Kidney epithelial cell (primary cell): ENCODE measurements at places on chromosomes 11 and 22. TPM values are rescaled to one million over a fixed set of nuclear protein-coding genes. Genes with fewer than 3 reads are reported as not detected.

Gene PNPLA5
- total RNA-seq = not detected in 2 replicates

Gene TEX12
- not detected in 2 replicates for total RNA-seq

DNA sequence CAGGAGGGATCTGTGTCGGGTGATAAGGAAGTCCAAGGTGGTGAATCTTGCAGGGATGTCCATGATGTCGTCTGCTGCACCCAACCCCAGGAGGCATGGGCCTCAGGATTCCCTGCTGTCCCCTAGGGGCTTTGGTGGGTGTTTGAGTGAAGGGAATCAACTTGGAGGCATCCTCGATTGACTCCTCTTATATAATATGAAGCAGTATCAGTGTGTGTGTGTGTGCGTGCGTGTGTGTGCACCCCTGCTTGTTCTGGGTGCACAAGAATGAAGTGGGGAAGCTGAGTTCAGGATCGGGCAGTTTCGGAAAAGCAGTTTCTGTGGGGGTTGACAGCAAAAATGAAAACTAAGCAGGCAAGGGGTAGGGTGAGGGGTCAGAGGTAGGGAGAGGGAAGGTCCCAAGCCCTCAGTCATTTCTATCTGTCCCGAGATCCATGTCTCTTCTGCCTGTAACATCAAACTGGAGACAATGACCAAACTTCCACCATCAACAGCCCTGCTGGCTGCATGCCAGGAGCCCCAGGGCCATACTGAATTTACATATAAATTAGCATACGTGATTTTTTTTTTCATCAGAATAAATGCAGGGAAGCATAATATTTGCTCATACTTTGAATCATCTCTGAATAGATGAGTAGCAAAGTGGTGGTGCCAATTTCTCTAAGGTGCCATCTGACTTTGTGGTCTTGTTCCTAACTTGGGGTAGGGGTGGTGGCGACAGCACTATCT lies 2.0 kb downstream of the NTM start:
- no peak for DNase-seq

DNA sequence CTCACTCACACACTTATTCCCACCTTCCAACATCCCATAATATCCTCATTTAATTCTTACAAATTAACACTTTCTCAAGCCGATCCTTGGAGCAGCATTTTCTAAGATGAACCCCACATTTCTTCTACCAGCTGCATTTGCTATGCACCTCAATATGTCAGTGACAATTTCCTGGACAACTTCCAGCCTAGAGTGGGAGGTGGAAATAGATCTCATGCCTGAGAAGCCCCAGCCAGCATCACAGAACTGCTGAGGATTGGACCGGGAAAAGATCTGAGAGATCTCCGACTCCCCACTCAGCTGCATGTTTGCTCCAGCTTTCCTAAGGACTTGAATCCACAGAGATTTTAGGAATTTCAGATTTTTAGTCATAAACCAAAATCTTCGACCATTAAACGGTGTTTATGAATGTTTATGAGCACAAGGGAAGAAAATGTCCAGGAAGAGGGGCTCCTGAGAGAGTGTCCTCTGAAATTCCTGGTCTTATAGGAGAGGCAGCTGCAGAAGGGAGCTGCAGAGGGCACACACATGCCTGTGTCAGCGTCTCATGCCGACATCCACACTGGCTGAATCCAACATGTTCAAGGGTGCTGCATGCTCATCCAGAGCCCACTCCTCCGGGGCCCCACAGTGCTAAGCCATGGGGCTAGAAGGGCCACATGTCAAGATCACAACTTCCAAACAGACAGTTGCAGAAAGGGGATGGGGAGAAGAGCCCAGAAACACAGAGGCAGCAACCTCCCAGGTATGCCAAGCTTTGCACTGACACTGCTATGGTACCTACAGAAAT lies 68.6 kb downstream of the MICAL3 start:
- no peak for DNase-seq

GRCh38 chr22:22703203-22703570 lies 58.8 kb downstream of the GGTLC2 start:
- DNase-seq = no peak

GRCh38 chr11:17736579-17736893 lies 2.0 kb downstream of the KCNC1 start:
- no peak for DNase-seq

GRCh38 chr11:68803766-68804165 lies 38.0 kb downstream of the CPT1A start:
- no peak for DNase-seq

DNA sequence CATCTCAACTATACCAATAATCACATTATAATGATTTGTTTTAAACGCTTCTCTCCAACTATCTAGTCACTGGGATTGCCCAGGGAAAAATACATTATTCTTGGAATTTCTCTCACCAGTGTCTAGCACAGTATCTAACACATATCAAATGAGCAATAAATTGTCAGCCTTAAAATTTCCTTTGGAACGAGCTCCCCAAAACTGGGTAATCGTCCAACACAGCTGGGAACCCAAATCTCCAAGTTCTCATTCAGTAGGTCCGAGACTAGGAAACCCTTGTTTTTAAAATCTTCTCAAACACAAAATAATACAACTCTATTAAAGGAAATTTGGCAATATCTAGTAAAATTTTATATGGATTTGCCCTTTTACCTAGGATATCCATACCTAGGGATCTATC lies 327.8 kb upstream of the ARHGAP42 start:
- no peak for DNase-seq
